Myocyte (in vitro differentiated cells): ENCODE measurements at places on chromosomes 2 and 18. TPM values are rescaled to one million over a fixed set of nuclear protein-coding genes. Genes with fewer than 3 reads are reported as not detected.

B3GNT7 gene
- total RNA-seq, result 0.10 TPM in 1 of 2 replicates, not detected in the other

GKN1 gene
- not detected in 2 replicates for total RNA-seq

DNA sequence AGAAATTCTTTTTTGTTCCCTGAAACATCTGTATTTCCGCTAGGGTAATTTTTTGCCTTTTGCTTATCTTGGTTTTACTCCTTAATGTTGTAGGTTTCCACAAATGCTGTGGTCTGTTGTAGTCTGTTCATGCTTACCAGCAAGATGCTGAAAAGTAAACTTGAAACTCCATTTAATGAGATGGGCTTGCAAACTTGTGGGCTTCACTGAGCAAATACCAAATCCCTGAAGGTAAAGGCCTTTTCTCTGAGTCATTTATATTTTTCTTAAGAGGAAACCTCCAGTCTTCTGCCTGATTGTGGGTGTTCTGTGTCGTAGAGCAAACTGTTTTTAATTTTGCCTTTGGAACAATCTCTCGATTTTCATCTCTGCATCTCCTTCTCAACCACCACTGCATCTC lies 9.3 kb downstream of the SP140 start:
- no peak for DNase-seq

GRCh38 chr2:241977557-241978300 lies 108.2 kb downstream of the RTP5 start:
- no peak for DNase-seq

- DNase-seq, result no peak
Observed at GRCh38 chr2:162433491-162433890, 89.6 kb downstream of the GCA start.
